ENCODE measurements at places on chromosomes 7 and 10. TPM values are rescaled to one million over a fixed set of nuclear protein-coding genes. Genes with fewer than 3 reads are reported as not detected.

- no peak for DNase-seq
These were observed 91.4 kb upstream of the NEBL start for GRCh38 chr10:20988357-20988983.

- no peak for DNase-seq
These were observed 5.4 kb downstream of the SLIT1 start for GRCh38 chr10:97180363-97180755.

The GPR22 gene
- 54.4 TPM for total RNA-seq

GRCh38 chr10:30743586-30743985 lies 114.0 kb upstream of the LYZL2 start:
- no peak for DNase-seq

DNA sequence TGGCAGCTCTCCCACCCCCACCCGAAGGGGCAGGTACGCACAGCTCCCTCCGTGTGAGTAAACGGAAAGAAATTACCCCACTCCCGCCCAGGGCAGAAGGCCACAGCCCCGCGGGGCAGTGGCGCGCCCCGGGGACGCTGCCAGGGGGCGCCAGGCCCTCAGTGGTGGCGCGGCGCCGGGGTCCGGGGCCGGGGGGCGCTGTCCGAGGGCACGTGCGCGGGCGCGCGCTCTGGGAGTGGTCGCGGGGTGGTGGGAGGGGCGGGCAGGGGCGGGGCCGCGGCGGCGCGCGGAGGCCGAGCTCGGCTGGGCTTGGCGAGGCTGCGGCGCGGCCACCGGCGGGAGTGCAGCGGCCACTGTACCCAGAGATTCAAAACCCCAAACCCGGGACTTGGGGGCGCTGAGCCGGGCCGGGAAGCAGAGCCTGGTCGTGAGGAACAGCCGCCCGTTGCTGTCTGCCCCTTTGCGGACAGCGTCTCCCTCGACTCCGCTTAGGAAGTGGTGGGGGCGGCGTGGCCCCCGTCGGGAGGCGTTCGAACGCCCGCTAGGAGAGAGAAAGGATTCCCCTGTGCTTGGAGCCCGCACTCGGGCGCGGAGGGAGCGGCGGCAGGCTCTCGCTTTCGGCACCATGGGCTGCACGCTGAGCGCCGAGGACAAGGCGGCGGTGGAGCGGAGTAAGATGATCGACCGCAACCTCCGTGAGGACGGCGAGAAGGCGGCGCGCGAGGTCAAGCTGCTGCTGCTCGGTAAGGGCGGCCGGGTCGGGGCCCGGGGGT lies at the start of gene GNAI1:
GNAI1 (plus strand) TSS at position 296 of the 773 bp plus-strand sequence; CDS start at position 626, 330 bp downstream.
- DNase-seq, result peak; percentile 81

DNA sequence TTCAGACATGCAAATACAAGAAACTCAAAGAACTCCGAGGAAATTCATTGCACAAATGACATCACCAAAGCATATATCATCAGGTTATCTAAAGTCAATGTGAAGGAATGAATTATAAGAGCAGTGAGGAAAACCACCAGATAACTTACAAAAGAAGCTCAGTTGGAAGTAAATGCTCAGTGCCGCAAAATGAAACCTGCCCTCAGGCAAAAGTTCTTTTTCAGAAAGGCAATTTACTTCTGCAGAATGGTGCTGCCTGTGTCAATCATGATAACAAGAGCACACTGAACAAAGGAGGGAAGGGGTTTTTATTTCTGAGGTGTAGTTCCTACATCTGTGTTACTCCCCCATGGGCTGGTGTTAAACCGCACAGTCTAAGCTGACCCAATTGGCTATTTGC lies 550.6 kb upstream of the SEMA3D start:
- DNase-seq, result no peak

The WNT8B gene
- total RNA-seq, result not detected

DNA sequence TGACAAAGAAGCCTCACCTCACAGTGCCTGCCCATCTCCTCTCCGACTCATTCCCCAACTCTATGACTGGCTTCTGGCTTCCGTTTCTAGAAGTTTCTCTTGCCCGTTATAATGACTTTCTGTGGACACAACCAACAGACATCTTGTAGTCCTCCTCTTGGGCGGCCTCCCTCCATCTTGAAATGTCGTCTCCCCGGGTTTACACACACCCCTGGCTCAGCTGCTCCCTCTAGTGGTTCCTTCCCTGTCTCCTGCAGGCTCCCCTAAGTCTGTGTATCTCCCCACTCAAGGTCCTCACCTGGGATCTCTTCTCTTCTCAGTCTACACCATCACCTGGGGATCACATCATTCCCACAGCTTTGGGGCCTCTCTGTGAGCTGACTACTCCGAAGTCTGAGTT lies 123.4 kb upstream of the NEBL start:
- no peak for DNase-seq

DNA sequence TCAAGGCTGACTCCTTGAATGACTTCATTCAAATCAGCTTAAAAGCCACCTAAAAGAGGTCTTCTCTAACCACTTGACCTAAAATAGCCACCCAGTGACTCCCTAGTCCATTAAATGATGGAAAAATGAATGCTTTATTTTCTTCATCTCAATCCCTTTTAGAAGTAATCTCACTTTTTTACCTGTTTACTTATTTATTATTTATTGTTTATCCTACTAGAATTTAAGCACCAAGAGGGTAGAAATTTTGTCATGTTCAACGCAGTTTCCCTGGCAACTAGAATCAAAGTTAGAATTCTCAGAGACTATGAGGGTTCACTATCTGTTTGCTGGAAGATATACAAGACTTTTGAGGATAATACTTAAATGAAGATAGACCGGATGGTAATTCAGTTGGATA lies at the start of gene LIPJ:
LIPJ (plus strand) TSS at position 301 of the 400 bp plus-strand sequence. CDS start 3,926 bp downstream, outside the sequence.
- DNase-seq, result no peak

The IDI2 gene
- not detected for total RNA-seq

- DNase-seq, result no peak
These were observed 39.6 kb downstream of the COBL start for GRCh38 chr7:51276967-51277366.

DNA sequence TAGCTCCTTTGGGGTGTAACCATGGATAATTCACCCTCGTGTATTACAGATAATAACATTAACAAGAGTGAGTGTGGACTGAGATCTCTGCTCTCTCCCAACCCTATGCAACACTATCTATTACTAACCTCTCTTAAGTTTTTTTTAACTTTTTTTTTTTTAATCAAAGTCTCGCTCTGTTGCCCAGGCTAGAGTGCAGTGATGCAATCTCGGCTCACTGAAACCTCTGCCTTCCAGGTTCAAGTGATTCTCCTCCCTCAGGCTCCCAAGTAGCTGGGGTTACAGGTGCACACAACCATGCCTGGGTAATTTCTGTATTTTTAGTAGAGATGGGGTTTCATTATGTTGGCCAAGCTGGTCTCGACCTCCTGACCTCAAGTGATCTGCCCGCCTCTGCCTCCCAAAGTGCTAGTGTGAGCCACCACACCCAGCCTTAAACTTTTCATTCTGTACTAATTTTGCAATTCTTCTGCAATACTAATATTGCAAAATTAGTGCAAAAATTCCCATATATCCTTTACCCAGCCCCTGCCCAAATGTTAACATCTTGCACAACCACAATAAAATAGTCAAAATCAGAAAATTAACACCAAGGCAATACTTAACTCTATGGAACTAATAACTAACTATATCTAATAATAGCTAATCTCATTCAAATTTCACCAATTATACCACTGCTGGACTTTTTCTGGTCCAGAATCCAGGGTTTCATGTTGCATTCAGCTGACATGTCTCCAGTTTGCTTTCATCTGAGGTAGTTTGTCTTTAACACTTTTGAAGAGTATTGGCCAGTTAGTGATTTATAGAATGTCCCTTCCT lies 66.5 kb upstream of the TCF7L2 start:
- no peak for DNase-seq

Data from left ventricle myocardium superior (tissue), 1 donor.